IMR-90 (cell line): ENCODE measurements at places on chromosomes 7 and 10. TPM values are rescaled to one million over a fixed set of nuclear protein-coding genes. Genes with fewer than 3 reads are reported as not detected.

DNA sequence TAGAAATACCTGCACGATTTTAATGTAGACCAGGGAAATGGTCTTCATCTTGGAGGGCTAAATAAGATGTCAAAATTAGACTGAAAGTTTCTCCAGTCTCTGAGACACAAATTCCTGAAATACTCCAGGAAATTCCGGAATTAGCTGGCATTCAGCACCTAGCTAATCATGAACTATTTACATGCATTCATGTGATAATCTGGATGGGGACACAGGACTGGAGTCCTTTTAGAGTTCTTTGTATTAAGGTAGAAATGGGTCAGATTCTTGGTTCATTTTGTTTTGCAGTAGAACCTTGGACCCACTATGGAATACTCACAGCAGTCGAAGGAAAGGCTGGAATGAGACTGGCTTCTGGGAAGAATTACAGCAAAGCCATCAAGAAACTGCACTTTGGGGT is 65.3 kb upstream of the MDFIC start:
- peak; percentile 10 for DNase-seq

GCK gene
- 0.18 and 0.28 TPM in 2 replicates for total RNA-seq

SEMA3D gene
- total RNA-seq: 10.8 and 13.6 TPM in 2 replicates

NME8 gene
- not detected in 2 replicates for total RNA-seq
